Tibial nerve (tissue), 4 donors: ENCODE measurements at places on chromosomes 1 and 21.
A peak's percentile ranks its signal among the peaks of the same experiment; 100 is the strongest.

DNA sequence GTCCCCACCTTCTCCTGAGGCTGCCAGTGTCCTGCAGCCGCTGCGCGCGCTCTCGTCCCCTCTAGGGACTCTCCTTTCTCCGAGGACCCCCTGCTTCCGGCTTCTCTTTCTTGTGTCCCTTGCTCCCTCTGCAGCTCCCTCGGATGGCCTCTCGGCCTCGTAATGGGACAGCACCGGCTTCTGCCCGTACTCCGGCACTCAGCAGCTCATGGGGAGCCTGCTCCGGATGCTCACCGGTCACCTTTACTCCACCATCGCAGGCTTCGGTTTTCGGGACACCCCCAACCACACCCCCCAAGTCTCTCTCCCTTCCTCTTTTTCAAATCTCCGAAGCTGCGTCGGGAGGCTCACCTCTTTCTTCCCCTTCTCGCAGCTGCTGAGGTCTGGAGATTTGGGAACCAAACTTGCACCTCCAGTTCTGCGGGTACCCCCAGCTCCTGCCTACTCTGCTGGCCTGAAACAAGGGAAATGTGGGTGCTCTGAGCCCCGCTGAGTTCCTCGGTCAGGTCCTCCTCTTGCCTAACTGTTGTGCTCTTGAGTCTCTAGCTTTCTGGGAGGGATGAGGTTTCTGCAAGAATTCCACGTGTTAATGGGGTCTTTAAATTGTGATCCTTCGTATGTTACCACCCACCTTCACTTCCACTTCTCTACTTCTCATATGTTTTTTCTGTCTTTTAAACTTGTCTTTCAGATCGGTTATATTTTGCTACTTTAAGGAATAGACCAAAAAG is 930 bp downstream of the CDC14A start:
- H3K27ac ChIP-seq, result peak overlapping the region; percentile 93
- peak overlapping the region; percentile 70 for H3K4me3 ChIP-seq
- no peaks in the 10 kb centered on the region for H3K36me3 ChIP-seq
- no peak for DNase-seq
- peaks cover 26% of the 10 kb centered on the region for H3K4me1 ChIP-seq

DNA sequence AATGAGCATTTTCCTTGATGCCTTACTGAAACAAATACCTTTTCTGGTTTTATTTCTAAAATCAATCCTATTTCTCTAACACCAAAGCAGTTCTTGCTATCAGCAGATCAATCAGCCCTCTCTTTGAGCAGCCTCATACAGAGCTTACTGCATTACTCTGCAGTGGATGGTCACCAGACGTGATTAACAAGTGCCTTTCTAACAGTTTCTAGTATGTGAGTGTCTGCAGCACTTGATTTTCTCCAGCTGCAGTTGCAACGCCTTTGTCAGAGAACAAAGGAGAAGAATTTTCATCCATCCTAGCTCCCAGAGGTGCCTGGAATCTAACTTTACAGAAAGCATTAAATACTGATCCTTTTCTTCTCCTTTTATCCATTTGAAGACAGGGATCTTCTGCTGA is 177.3 kb upstream of the SGIP1 start:
- peaks cover 33% of the 10 kb centered on the region for H3K4me1 ChIP-seq
- H3K4me3 ChIP-seq, result no peak overlapping the region
- H3K36me3 ChIP-seq, result no peaks in the 10 kb centered on the region
- H3K27ac ChIP-seq, result no peak overlapping the region

DNA sequence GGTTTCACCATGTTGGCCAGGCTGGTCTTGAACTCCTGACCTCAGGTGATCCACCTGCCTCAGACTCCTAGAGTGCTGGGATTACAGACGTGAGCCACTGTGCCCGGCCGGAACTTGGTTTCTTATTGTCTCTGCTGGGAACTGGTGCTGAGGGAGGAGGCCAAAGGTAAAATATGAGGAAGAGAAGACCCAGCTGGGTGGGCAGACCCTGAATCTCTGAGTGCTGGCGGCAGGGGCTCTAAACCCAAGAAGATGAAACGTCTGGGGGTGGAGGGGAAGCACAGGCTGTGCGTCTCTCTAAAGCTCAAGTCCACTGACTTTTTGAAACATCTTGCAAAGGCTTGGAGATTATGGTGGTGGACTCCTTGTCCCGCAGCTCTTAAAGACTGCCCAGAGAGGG is 82.0 kb upstream of the TLR5 start:
- DNase-seq, result no peak
- H3K27ac ChIP-seq, result no peak overlapping the region
- no peaks in the 10 kb centered on the region for H3K36me3 ChIP-seq
- no peaks in the 10 kb centered on the region for H3K4me1 ChIP-seq
- H3K27me3 ChIP-seq, result no peaks in the 10 kb centered on the region

GRCh38 chr1:183404476-183404875 is 13.7 kb downstream of the NMNAT2 start:
- H3K27me3 ChIP-seq, result no peaks in the 10 kb centered on the region
- DNase-seq, result no peak
- H3K4me3 ChIP-seq, result no peak overlapping the region

GRCh38 chr1:221141096-221141495 is 261.9 kb downstream of the HLX start:
- no peak for DNase-seq
- no peaks in the 10 kb centered on the region for H3K4me1 ChIP-seq
- no peaks in the 10 kb centered on the region for H3K36me3 ChIP-seq
- no peak overlapping the region for H3K27ac ChIP-seq
- no peaks in the 10 kb centered on the region for H3K27me3 ChIP-seq
- H3K4me3 ChIP-seq, result no peak overlapping the region

DNA sequence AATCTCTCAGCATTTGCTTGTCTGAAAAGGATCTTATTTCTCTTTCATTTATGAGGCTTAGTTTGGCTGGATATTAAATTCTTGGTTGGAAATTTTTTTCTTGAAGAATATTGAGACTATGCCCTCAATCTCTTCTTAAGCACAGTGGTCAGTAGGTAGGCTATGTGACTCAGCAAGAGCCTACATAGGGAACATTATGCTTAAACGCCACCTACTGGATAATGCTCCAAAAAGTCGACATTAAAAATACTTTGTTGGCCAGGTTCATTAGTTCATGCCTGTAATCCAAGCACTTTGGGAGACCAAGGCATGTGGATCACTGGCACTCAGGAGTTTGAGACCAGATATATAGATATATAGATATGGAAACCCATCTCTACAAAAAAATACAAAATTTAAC is 678.0 kb upstream of the USP24 start:
- DNase-seq, result no peak
- no peak overlapping the region for H3K27ac ChIP-seq
- H3K36me3 ChIP-seq, result no peaks in the 10 kb centered on the region
- H3K4me1 ChIP-seq, result no peaks in the 10 kb centered on the region
- no peaks in the 10 kb centered on the region for H3K27me3 ChIP-seq

DNA sequence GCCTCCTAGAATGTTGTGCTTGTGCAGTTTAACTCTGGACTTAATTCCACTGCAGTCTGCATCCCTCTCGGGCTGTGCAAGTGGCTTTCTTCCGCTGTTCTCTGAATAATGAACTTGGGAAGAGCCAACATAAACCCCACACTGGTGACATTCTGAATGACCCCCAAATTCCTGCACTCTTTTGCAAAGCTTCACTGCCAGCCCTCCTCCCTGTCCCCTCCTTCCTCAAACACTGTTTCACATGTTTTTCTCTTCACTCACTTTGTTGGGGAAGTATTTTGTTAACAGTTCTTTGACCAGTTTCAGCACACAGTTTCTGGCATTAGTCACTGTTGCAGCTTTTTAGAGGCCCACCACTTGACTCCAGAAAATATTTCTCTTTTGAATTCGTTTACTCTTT is 39.7 kb downstream of the GNG12 start:
- H3K4me3 ChIP-seq, result no peak overlapping the region
- no peaks in the 10 kb centered on the region for H3K27me3 ChIP-seq
- no peaks in the 10 kb centered on the region for H3K36me3 ChIP-seq
- H3K27ac ChIP-seq, result peak overlapping the region; percentile 16
- H3K4me1 ChIP-seq, result peaks cover 40% of the 10 kb centered on the region

DNA sequence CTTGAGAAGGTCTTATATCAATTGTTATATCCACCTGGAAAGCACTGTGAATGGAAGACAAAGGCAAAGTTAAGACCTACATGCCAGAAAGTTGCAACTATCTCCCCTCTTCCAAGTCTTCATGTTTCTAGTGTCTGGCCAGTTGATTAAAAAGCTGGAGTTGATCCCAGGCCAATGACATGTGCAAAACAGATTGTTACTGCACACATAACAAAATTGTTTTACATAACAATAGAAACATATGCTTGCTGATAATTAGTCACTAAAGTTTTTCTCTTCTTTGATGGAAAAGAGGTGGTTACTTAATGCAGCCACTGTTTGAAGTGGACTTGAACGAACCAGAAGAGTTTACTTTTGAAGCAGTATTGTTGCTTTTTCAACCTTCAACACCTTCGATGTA is 158.2 kb downstream of the TGFBR3 start:
- H3K27me3 ChIP-seq, result no peaks in the 10 kb centered on the region
- DNase-seq, result no peak
- peak overlapping the region; percentile 89 for H3K27ac ChIP-seq

DNA sequence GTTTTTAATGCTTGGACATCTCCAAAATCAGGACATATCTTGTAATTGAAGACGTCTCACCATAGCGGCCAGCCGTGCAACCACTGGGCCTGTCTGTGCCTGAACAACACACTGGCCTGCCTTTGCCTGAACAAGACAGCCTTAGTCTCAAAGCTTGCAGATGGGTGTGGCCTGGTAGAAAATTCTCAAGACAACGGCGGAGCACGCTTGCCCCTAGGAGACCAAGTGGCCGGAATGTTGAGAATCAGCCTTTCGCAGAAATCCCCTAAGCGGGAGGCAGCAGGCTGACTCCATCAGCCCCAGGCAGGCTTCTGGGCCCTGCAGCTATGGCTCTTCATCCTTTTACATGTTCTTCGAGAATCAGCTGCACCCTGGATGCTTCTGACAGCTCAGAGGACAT is 98.0 kb upstream of the C1orf174 start:
- no peak for DNase-seq
- no peak overlapping the region for H3K4me3 ChIP-seq
- H3K27me3 ChIP-seq, result no peaks in the 10 kb centered on the region

DNA sequence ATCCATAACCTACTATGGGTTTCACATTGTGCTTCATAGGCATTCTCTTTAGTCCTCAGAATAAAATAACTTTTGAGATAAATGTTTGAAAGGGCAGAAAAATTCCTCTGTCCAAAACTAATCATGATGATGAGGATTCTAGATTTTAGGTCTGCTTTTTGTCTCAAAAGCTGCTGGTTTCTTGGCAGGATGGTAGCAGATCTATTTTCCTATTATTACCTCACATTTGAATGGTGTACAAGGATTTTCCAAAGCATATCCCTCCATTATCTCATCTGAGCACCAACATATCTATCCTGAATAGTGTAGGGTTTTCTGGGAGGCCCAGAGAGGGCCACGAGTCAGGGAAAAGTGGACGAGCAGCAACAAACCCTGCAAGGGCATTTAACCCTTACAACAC is 201.9 kb downstream of the PLPP3 start:
- DNase-seq, result no peak
- no peak overlapping the region for H3K4me3 ChIP-seq
- H3K27ac ChIP-seq, result peak overlapping the region; percentile 35
- no peaks in the 10 kb centered on the region for H3K27me3 ChIP-seq
- peaks cover 12% of the 10 kb centered on the region for H3K4me1 ChIP-seq

DNA sequence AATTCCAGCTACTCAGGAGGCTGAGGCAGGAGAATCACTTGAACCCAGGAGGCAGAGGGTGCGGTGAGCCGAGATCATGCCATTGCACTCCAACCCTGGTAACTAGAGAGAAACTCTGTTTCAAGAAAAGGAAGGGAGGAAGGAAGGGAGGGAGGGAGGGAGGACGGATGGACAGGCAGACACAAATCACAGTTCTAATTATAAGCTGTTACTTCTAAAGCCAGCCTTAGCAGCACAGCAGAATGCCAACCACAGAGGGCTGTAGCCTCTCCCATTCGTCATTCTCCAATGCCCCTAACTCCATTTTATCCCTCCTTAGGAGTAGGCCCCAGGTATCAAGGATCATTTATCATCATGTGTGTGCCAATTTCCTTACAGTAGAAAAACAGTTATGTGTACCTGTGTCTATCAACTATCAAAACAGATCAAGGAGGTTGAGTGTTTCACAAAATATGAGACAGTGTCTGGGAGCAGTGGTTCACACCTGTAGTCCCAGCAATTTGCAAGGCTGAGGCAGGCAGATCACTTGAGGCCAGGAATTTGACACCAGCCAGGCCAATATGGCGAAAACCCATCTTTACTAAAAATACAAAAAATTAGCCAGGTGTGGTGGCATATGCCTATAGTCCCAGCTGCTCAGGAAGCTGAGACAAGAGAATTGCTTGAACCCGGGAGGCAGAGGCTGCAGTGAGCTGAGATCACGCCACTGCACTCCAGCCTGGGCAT is 19.1 kb downstream of the USP48 start:
- H3K4me1 ChIP-seq, result no peaks in the 10 kb centered on the region
- H3K27ac ChIP-seq, result peak overlapping the region; percentile 84
- no peak overlapping the region for H3K4me3 ChIP-seq
- DNase-seq, result no peak

GRCh38 chr1:206687915-206688442 is 3.3 kb downstream of the MAPKAPK2 start:
- no peaks in the 10 kb centered on the region for H3K36me3 ChIP-seq
- H3K27ac ChIP-seq, result no peak overlapping the region
- no peak for DNase-seq
- H3K4me3 ChIP-seq, result no peak overlapping the region

DNA sequence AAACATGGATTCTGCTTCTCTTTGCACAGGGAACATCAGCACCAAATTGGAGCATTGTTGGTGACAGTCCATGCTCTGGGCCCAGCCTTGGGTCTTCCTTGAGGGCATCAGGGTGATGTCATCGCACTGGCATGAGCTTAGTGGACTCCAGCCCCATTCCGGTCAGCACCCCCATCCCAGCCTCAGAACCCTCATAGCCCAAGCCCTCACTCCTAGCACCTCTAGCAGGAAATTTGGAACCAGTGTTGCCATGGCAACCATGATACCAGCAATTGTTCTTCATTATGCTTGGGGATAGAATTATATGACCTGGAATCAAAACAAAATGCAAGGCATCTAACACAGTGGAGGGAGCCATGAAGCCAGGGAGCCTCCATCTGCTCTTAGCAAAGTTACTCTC is 83.1 kb downstream of the VWA5B1 start:
- no peaks in the 10 kb centered on the region for H3K36me3 ChIP-seq
- H3K27ac ChIP-seq, result no peak overlapping the region
- no peaks in the 10 kb centered on the region for H3K4me1 ChIP-seq

DNA sequence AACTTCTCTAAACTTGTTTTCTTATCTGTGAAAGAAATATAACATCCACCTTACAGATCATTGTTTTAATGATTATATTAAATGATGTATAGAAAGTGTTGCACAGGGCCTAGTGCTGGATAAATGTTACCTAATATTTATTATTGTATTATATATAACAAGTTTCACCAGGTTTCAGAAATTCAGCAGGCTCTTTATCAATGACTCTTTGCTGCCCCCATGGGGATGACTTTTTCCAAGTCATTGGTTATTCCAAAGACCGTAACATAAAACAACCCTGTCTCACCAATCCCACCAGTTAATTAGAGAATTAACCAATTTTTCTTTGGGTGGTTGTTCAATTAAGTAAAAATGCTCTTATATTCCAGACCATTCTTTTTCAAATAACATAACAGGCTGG is 7.3 kb upstream of the DEDD start:
- no peaks in the 10 kb centered on the region for H3K36me3 ChIP-seq
- H3K27ac ChIP-seq, result no peak overlapping the region
- no peaks in the 10 kb centered on the region for H3K27me3 ChIP-seq
- H3K4me1 ChIP-seq, result no peaks in the 10 kb centered on the region
- H3K4me3 ChIP-seq, result no peak overlapping the region
